ENCODE measurements at places on chromosomes 2 and 18.

DNA sequence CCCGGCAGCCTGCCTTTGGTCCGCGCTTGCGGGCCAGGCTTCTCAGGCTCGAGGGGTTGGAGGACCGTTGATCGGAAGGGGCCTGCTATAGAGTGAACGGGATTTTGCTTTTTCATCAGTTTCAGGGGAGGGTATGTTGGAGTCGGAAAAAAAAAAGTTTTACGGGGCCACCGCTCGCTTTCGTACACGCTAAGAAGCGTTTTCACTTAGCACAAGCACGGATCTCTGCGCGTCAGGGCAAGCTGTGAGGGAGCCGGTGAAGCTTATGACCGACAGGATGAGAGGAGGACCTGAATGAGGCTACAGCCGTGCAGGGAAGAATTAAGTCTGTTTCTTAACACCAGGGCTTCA, 443 bp downstream of the CPSF3 start:
- no peak for DNase-seq

- DNase-seq = no peak
Observed at GRCh38 chr2:32874931-32875330, 71.8 kb upstream of the LTBP1 start.

GRCh38 chr2:11408959-11409571, 56.9 kb downstream of the E2F6 start:
- no peak for DNase-seq

DNA sequence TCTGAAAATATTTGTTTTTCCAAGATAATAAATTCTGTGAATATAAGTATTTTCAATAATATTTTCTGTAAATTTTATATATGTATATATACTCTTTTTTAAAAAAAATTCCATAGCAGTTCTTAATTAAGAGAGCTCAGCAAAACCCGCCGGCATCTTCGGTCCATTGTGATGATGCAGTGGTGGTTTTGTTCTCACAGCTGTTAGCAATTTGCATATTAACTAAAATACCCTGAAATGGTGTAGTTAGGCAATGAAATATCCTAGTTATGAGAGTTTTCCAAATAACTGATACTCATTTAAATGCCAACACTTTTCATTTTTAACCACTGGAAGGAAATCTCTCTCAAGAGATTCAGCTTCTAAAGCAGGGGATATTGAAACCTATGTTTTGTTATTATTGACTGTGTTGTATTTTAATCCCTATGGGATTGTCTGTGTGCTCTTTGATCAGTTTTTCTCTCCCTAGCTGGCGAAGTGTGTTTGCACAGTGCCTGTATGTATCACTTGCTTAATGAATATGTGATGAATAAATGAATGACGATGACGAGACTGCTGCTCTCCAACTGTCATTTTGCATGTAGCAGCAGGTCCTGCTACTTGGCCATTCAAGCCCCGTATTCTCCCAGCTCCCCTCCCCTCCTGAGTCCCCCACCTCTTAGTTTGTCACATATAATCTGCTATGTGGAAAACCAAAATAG, 42.4 kb downstream of the PSMG2 start:
- DNase-seq = no peak

GRCh38 chr2:53964987-53965687, 5.7 kb downstream of the PSME4 start:
- no peak for DNase-seq

- DNase-seq = no peak
Observed at GRCh38 chr2:121287146-121287798, 2.3 kb upstream of the TFCP2L1 start.
